NCI-H1092 treated with DMSO at 0.1 percent for 48 hours (cell line): ENCODE measurements at places on chromosomes 4 and X.

DNA sequence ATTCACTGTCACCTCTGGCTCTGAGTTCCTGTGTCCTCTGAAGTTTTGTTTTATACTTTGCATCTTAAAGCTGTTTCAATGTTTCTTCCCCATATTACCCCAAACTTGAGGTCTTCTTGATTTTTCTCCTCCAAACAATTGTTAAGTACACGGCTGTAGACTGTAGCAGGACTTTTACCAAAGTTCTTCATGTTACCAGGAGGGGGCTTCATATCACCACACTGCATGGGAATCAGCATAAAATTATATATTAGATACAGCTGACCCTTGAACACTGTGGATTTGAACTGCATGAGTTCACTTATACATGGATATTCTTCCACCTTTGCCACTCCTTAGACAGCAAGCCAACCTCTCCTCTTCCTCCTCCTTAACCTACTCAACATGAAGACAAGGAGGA is 56.6 kb downstream of the SPATA18 start:
- DNase-seq, result no peak

GRCh38 chr4:142352712-142353111 is 493.4 kb downstream of the INPP4B start:
- no peak for DNase-seq

GRCh38 chrX:6257025-6257424 is 28.4 kb upstream of the NLGN4X start:
- DNase-seq, result no peak

GRCh38 chrX:56786889-56787733 is 58.1 kb downstream of the NBDY start:
- DNase-seq, result no peak

DNA sequence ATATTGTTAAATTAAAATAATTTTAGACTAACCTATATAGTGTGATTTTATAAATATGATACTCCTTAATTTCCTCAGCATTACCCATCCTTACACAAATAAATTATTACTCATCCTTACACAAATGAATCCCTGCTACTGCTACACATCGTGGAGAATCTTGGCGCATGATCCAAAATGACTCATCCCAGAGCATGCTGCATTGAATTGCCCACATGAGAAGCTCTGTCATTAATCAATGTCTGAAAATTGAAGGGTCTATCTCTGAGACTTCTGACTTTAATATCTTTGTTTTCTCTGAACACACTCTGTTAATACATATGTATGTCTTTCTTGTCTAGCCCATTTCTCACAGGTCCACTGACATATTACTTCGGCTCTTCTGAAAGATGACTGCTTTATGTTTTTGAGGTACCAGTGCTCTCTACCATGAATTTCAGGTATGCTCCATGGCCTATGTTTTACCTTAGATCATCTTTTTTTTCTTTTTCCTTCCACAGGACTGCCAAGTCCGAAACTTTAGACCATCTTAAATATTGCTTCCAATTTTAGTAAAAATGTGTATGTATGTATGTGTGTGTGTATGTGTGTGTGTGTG is 15.7 kb upstream of the DUSP21 start:
- DNase-seq, result no peak

- DNase-seq, result no peak
These were observed 60.9 kb upstream of the IBSP start for GRCh38 chr4:87738483-87738882.

- no peak for DNase-seq
These were observed 10.4 kb upstream of the SCOC start for GRCh38 chr4:140363051-140363450.

- no peak for DNase-seq
These were observed 6.0 kb downstream of the PDLIM5 start for GRCh38 chr4:94457692-94458106.
